Ammon's horn (tissue), 1 donor: ENCODE measurements at places on chromosomes 11 and 22.

DNA sequence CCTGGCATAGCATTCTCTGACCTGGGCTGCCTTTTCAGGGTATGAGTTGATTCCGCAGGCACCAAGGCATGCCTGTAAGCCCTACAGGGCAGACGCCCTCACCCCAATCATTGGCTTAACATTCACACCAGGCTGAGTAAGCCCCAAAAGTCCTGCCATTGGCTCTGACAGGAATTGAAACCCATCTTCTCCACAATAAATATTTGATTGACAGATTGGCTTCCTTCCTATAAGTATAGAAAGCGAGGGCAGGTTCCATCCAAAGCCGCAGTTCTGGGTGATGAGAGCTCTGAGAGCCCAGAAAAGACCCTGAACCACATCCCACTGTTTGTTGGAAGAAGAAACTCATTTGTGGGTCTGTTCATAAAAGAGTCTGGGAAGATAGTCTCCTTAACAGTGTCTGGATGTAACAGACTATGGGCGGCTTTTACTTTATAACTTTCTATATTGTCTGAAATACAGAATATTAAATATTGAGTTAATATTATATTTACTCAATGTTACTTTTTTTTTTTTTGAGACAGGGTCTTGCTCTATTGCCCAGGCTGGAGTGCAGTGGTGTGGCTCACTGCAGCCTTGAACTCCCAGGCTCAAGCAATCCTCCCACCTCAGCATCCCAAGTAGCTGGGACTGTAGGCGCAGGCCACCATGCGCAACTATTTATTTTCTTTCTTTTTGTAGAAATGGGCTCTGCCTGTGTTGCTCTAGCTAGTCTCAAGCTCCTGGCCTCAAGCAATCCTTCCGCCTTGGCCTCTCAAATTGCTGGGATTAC, 46.8 kb downstream of the FAM83F start:
- DNase-seq: no peak

DNA sequence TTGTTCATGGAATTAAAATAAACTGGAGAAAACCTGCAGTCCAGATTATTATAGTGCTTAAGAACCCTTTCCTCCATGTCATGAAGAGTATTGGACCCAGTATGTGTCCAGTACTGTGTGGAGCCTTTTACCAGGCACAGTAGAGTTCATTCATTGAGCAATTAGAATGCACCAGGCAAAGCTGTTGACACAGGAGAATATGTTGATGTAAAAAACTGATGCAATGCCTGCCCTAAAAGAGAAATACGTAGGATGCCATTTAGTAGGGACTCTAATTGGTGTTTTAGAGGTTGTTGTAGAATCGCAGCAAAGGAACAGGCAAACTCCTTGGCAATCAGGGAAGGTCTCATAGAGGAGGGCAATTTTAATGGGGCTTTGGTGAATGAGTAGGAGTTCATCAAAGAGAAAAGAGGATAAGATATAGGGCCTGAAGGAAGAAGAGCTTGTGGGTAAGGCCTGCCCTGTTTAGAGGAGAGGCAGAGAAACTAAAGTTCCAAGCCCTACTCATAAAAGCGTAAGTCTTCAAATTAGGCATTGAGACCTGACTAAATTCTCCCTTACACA, 126.4 kb downstream of the SEZ6L start:
- DNase-seq: no peak

DNA sequence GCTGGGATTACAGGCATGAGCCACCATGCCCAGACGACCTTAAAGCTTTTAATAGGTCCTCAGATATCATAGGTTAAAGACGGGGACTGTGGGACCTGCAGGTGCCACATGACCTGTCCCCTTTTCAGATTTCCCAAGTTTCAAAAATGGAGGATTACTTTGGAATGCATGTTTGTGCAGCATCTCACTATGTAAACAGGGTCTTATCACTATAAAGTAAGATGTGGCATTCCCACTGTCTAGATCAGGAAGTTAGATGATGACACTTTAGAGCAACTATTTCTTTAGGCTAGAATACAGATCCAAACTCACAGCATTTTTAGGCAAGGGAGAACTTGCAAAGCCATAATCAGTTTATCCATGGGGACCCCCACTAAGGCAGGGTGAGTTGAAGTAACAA, 92.8 kb downstream of the USP35 start:
- no peak for DNase-seq

DNA sequence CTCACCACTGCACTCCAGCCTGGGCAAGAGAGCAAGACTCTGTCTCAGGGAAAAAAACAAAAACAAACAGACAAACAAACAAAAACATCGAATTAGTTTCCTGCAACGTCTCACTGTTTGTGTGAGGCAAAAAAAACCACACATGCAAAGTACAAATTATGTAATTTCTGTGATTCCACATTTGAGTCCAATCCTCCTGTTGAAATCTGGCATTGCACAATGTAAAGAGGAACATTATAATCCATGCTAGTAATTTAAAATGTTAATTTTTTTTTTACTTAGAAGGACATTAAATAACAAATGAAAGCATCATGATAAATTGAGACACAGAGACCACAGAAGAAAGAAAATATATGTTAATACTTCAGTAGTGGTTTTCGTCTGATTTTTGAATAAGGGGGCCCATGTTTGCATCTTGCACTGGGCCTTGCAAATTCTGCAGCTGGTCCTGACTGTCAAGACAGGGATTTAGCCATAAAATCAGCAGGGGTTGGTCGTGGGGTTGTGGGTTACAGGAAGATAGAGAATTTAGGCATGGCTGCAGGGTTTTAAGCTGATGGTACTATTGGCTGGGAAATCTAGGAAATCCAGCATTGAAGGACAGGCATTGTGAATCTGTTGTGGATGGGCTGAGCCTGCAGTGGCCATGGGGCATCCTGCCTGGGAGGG, 102.6 kb upstream of the ALDH3B2 start:
- no peak for DNase-seq

DNA sequence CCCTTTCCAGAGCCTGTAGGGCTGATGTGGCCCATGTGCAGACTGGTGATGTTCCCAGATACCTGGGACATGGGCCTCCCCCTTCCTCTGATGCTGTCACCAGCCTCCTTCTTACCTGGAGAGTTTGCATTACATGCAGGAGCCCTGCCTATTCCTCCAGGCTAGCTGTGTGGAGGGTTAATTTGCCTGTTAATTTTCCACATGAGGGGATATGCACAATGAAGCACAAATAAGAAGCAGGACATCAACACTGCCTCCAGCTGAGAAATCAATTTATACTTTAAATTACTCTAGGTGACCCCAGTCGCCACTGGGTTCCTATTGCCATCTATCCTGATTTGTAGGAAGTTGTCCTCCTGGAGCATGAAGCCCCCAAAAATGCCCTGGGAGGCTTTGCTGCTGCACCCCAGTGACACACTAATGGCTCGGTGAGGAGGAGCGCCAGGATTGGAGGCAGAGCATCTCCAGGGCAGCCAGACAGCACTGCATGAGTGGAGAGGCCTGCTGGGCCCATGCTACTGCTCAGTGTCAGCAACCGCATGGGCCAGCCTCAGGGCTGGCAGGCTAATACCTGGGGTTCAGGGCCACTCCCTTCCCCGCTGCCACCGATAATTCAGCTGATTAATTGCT, 101.6 kb upstream of the USP47 start:
- no peak for DNase-seq

- peak; percentile 20 for DNase-seq
Measured at GRCh38 chr22:19291218-19291579, 320 bp downstream of the CLTCL1 start.

DNA sequence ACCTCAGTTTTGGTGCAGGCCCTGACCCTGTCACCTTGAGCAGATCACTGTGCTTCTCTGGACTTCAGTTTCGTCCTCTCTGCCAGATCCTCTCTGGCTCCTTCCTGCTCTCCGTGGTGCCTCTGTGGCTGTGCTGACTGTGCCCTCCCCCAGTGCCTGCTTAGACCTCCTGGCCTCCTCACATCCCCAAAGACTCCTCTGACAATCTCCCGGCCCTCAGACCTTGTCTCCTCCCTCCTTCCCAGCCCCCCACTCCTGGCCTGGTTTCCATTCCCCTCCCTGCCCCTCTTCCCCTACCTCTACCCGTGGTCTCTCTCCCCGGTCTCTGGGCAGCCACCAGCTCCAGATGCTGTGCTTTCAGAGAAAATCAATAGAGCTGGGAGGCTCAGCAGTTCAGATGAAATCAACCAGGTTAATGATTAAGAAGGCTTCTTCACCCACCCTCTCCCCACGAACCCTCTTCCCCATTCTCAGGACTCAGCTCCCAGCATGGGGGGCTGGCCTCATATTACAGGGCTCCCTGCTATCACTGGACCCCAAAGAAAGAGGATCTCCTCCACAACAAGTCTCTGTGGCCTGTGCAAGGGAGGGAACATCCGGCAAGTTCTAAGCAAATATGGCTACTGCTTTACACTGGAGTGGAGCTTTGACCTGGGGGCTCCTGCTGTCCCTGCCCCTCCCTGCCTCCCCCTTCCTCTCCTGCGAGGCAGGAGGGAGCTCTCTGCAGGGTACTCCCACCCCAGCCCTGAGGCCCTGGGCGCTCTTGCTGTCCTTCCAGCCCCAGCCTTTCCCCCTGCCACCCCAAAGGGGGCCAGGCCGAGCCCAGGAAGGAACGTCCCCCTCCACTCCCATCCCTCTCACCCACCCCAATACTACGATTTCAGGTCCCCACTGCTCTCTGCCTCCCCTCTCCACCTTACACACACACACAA, 8.5 kb downstream of the BACE1-AS start:
- no peak for DNase-seq

GRCh38 chr11:57311109-57311936, 13.4 kb downstream of the TNKS1BP1 start:
- peak; percentile 66 for DNase-seq

DNA sequence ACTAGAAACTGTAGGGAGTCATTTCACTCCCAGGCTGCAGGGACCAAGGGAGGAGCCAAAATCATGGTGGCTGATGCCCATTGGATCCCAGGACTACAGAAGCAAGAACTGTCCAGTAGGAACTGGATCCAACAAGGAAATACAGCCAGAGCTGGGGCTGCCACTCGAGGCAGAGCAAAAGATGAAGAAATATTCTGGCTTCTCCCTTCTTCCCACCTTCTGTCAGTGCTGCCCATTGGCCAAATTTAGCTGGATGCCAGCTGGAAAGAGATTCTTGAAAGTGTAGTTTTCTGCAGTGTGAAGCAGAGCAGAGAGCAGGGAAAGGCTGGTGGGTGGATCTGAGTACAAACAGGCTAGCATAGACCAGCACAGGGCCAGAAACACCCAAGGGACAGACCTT, 45.6 kb downstream of the COMMD9 start:
- DNase-seq: no peak

DNA sequence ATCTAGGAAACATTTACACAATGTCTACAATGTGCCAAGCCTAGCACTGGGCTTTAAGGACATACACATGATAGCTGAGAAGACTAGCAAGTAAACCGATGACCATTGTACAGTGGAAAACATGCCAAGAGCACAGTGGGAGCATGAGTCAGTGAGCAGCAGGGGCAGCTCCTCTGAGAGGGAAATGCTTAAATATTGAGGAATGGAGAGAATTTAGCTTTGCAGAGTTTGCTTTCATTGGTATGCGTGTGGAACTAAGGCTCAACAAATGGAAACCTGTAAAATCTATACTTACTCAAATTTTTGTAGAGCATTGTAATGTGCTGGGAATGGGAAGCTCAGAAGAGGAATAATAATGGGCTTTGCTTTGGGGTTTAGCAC, 282.3 kb downstream of the ST3GAL4 start:
- DNase-seq: no peak

DNA sequence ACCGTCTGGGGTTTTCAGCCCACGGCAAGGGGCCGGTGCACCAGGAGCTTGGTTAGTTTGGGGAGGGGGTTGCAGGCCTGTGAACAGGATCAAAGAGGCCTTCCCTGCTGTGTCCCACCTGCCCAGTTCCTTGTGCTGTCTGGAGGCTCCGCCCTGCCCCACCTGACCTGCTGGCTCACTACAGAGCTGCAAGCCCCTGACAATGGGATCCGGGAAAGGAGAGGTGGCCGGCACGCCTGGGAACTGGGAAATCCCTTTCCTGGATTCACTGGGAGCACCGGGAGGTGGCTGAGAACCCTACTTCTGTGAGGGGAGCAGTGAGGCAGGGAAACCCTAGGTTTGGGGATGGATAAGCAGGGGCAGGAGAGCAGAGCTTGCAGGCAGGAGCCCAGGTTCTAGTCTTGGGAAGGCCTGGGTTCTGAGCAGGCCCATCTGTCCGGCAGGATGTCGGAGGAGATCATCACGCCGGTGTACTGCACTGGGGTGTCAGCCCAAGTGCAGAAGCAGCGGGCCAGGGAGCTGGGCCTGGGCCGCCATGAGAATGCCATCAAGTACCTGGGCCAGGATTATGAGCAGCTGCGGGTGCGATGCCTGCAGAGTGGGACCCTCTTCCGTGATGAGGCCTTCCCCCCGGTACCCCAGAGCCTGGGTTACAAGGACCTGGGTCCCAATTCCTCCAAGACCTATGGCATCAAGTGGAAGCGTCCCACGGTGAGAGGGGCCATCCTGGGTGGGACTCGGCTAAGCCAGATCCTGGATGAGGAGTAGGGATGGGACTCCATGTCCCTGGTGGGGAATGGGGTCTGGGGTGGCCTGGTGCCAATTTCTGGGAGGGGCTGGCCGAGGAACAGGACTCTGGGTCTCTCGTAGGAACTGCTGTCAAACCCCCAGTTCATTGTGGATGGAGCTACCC, 786 bp downstream of the CAPN1 start:
- DNase-seq: no peak

GRCh38 chr11:60781286-60781980, 3.7 kb upstream of the MS4A10 start:
- DNase-seq: no peak

DNA sequence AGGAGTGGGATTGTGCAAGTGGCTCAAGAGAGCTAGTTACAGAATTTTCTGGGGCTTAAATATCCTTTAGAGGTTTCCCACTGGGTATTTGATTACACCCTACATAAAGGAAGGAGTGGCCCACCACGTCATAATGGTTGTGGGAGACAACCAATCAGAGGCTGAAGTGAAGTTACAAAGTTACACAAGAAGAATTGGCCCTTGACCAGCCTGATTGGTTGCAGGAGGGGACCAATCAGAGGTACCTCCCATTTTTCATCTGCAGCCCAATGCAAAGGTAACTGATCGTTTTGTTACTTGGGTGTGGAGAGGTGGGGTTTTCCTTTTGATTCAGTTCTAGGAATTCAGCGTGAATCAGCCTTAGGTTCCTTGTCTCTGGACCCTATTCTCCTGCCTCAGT, 430.5 kb upstream of the FAT3 start:
- no peak for DNase-seq

DNA sequence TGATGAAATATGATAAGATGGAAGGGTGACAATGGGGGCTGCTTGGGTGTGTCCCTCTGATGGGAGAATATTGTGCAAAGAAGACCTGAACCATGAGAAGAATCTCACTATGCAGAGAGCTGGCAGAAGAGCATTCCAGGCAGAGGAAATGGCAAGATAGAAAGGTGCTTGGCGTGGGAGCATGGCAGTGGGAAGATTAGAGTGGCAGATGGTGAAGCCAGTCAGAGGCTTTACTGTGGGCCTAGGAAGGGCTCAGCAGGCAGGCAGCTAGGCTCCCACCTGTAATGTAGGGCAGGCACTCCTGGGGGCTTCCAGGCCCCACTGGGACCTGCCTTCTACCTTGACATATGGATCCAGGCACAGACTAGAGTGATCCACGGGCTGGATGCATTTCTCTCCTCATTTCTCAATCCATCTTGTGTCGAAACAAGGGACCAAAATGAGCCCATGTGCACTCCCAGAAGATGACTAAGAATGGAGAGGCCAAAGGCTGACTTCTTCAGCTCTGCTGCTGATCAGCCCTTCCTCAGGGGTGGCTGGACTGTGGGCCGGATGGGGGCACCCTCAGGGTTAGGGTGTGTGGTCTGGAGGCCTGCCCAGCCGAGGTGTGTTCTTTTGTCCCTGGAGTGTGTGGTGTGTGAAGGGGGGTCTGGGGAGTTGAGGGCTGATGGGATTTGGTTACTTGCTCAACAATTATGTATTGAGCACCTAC, 88.3 kb downstream of the TSPAN18 start:
- DNase-seq: no peak
